NCI-H187 (cell line): ENCODE measurements at places on chromosomes 12 and 14.

GRCh38 chr12:114669401-114670290 is 14.3 kb downstream of the TBX3 start:
- DNase-seq = no peak

- no peak for DNase-seq
Measured at GRCh38 chr14:104462651-104463630, 116.6 kb upstream of the C14orf180 start.

DNA sequence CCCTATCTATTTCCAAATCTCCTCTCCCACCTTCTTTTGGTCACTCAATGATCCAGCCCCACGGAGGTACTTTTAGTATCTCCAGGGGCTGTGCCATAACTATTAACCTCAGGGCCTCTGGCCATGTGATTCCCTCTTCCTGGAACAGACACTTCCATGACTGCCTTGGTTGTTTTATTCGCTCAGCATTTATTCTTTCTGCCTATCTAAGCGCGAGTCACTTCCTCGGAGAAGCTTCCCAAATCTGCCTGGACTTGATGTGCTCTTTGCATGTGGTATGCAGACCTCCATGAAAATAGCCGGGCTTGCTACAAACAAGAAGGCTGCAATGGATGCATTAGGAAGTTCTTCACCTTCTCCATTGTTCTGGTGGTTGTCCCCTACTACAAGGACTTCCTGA is 939.0 kb upstream of the TMEM132C start:
- no peak for DNase-seq

DNA sequence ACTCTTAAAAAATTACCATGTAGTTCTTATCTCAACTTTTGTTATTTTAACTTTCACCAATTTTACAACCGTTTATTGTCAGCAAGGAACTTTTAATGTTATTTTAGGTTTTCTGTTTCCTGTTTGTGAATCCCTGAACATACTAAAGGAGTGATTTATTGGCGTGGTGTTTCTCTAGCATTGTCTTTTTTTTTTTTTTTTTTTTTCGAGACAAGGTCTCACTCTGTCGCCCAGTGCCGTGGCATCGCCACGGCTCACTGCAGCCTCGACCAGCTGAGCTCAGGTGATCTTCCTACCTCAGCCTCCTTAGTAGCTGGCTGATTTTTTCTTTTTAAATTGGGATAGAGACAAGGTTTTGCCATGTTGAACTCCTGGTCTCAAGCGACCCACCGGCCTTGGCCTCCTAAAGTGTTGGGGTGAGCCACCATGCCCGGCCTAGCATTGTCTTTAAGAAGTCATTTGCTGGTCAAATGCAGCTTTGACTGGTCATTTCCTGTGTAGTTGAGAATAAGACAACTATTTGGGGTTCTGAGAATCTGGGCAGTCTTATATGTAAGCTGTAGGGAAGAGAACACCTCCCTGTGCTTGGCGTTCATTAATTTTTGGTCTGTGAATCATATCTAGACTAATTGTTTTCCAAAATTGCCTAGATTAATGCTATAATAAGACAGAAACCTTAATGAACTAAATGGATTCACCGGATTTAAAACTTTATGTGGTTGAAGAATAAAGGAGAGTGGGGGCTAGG is 2.1 kb downstream of the WASHC4 start:
- peak; percentile 2 for DNase-seq

- DNase-seq = no peak
Measured at GRCh38 chr12:62841846-62842245, 93.1 kb downstream of the PPM1H start.

- DNase-seq = no peak
Measured at GRCh38 chr12:88570103-88570502, 10.2 kb downstream of the KITLG start.

DNA sequence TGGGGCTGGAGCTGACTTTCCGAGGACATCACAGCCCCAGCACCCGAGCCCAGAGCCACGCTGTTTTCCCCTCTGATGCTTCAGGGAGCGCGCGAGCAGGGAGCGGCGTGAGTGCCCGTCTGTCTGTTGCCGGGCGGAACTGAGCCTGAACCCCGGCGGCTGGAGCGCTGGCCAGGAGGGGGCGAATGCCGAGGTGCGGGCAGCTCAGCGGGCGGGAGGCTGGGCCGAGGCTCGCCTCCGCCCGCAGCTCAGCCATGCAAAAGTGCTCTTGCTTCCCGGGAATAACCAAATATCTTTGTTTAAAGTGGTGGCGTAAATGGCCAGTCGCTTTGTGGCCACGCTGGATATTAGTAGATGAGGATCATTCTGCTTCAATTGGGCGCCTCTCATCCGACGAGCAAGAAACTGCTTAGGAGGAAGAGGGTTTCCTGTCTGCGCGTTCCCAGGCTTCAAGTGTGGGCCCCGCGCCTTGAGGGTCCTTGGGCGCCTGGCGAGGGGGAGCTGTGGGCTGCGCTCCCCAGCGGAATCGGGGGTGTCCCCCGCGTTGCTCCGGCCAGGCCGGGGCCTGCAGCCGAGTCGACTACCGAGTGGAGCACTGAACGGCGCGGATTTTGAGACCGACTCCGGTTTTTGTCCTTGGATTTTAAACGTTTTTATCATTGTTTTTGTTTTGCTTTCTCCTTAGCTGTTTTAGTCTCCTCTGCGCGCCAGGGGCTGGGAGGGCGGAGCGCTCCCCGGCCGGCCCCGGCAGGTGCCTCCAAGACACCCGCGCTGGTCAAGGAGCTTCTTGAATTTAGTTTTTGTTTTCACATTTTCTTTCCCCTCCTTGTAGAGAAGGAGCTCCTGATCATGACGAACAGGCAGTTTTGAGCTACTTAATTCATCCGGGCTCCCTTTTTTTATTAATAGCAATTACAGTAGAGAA is 831 bp upstream of the NKX2-1 start:
- DNase-seq = peak; percentile 70

- DNase-seq = no peak
Measured at GRCh38 chr12:53683983-53684382, 8.1 kb upstream of the ATP5MC2 start.

DNA sequence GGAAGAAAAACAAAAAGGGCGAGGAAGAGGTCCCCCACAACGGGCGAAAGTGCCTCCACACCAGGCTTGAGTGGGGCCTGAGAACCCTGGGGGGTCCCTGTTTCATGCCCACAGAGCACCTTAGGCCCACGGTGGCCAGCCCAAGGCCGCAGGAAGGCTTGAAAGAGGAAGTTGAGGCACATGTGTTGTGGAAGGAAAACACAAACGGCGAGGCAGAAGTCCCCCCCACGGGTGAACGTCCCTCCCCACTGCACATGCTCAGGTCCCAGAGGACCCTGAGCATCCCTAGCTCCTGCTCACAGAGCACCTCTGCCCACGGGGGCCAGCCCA is 371.5 kb downstream of the ALG10 start:
- DNase-seq = no peak

DNA sequence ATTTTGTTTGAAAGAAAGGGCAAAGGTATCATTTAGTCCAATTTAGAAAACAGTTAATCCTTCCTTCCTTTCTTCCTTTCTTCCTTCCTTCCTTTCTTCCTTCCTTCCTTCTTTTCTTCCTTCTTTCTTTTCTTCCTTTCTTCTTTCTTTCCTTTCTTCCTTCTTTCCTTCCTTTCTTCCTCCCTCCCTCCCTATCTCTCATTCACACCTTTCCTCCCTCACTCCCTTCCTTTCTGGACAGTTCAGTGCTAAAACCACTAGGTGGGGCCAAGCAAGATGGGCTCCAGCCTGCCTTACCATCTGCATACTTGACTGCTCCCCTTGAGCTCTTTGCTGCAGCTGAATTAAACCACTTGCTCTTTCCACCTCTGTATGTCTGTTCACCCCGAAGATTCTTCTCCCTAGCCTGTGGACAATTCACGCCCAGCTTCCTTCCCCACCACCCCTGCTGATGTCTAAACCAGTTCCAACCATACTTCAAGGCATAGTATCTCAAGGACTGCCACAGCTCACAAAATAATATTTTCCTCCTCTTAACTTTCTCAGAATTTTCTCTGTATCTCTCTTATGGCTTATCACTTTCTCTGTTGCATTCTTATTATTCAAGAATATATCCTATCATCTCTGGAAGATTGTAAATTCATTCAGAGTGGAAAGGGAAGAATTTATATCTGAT is 78.0 kb downstream of the DBX2 start:
- DNase-seq = no peak

- DNase-seq = no peak
Measured at GRCh38 chr12:105864901-105865300, 273.9 kb downstream of the NUAK1 start.

DNA sequence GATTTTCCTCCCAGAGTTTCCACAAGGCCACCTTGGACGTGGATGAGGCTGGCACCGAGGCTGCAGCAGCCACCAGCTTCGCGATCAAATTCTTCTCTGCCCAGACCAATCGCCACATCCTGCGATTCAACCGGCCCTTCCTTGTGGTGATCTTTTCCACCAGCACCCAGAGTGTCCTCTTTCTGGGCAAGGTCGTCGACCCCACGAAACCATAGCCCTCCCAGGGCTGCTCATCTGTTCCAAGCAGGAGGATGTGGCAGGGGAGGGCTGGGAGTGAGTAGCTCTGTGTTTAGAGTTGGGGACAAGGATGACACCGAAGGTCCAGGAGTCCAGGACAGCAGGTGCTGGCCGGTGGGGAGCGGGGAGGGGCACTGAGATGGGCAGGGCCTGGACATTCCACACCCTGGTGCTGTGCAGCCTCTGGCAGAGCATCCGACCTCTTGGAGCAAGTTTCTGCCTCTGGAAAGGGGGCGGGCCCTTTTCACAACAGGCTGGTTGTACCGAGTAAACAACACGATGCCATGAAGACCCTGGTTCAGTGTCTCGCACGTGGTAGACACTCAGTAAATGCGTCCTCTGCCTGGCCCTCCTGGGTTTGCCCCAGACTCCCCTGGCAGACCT is 8.2 kb downstream of the SERPINA4 start:
- DNase-seq = no peak

GRCh38 chr14:104750056-104750752 is 2.7 kb upstream of the SIVA1 start:
- no peak for DNase-seq

- DNase-seq = no peak
Measured at GRCh38 chr14:53180272-53181221, 27.4 kb upstream of the DDHD1 start.

DNA sequence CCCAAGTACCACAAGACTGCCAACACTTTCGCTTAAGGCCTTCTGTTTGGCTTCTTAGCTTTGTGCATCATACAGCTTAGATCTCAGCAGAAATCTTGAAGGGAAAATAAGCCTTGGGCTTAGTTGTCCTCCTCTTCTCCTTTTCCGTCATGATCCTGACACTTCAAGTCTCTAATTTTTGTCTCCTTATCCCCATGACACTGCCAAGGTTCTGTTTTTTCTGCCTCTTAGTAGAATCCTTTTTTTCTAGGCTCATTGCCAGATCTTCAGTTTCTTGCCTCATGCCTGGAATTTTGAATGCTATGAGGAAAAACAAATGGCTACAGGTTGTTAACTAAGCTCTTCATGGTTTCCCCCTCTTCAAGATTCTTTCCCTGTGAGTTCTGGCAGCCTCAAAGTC is 450.4 kb downstream of the LRFN5 start:
- DNase-seq = no peak

DNA sequence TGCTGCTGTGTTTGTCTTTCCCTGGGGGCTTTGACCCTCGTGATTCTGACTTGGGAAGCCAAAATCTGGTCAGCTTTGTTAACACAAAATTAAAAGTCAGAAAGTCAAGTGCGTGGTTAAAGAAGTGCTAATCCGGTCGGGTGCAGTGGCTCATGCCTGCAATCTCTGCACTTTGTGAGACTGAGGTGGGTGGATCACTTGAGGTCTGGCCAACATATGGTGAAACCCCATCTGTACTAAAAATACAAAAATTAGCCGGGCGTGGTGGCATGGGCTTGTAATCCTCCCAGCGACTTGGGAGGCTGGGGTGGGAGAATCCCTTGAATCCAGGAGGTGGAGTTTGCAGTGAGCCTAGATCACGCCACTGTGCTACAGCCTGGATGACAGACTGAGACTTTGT is 844.6 kb downstream of the VRK1 start:
- DNase-seq = no peak
